ENCODE measurements at places on chromosomes 12 and 14.

- no peak for DNase-seq
Observed at GRCh38 chr12:2456813-2457186, 338.0 kb upstream of the FKBP4 start.

GRCh38 chr14:30443368-30444007, 115.5 kb upstream of the G2E3 start:
- DNase-seq = no peak

- DNase-seq = no peak
Observed at GRCh38 chr14:49623941-49624839, 3.6 kb downstream of the MGAT2 start.

GRCh38 chr12:53675701-53676607, at the start of gene ATP5MC2:
Gene ATP5MC2, minus strand, starts transcription at chr12:53676083. Its CDS starts 3,469 bp downstream, at chr12:53672614.
- DNase-seq = peak; percentile 92

DNA sequence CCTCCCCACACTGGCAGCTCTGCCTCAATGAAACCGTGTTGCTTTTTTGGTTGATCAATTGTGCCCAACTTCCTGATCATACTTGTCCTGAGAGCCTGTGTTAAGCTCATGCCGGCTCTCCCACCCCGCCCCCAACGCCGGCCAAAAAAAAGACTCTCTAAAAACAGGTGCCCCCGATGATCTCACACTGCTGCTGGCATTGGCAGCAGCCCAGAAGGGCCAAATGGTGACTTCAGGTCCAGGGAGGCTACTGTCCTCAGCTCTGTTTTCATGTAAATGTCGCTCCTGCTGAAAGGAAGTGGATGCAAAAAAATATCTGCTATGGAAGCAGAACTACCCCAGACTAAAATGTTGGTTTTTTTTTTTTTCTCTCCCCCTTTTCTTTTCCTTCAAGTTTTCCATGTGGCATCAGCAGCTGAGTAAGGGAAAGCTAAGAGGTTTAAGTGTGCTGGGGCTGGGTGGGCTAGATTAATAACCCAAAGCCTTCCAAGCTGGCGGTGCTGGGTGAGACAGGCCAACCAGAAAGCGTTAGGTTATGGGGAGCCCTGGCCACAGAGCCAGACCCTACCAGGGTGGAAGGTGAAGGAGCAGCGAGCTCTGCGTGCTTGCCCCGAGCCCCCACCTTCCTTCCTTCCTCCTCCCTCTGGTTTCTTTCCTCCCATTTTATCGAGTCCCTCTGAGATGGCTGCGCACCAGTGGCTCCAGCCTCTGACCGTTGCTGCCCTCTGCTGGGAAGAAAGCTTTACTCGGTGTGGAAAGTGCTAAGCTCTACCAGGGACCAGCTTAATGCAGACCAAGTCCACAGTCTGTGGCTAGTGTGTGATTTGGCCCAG, 396.1 kb downstream of the NRXN3 start:
- peak; percentile 26 for DNase-seq

GRCh38 chr14:92421751-92422150, 91.8 kb upstream of the RIN3 start:
- no peak for DNase-seq

- DNase-seq = no peak
Observed at GRCh38 chr14:80426683-80427082, 215.4 kb upstream of the DIO2 start.

DNA sequence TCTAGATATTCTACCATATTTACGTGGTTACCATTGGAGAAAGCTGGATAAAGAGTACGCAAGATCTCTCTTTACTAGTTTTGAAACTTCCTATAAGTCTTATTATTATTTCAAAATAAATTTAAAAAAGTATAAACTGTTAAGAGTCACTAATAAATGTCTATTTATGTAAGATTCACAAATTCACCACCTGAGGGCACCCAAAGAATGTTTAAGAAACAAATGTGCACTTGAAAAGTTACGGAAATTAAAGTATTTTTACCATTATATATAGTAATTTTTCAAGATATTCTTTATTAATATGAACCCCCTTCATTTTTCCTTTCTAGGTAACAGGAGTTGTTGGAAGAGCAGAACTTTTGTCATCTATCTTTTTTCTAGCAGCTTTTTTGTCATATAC, 11.9 kb downstream of the TMTC3 start:
- no peak for DNase-seq

- no peak for DNase-seq
Observed at GRCh38 chr12:7212678-7213077, 23.2 kb downstream of the PEX5 start.

DNA sequence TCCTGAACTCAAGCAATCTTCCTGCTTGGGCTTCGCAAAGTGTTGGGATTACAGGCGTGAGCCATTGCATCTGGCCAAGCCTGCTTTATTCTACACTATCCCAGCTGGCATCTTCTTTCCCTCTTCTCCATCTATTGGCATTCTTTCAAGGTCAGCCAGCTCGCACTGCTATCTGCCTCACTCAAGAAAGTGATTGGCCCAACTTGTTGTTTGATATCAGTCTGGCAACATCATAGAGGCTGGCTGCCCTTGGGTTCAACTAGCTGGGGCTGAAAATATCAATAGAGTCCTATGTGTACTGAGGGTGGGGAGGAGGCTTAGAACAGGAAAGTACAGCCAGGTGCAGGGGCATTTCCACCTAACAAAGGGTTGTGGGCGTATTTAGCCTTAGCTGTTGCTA, 17.1 kb downstream of the GMFB start:
- no peak for DNase-seq

GRCh38 chr12:69544087-69544486, 41.2 kb upstream of the CCT2 start:
- DNase-seq = no peak

- no peak for DNase-seq
Observed at GRCh38 chr14:64159588-64159987, 134.6 kb downstream of the ESR2 start.

Measured in activated naive CD8-positive, alpha-beta T cell treated with anti-CD3 and anti-CD28 coated beads, Interleukin-2, amount 50 U/mL, for 16 hours (primary cell).